H1 (cell line): ENCODE measurements at places on chromosomes 2 and 18. TPM values are rescaled to one million over a fixed set of nuclear protein-coding genes. Genes with fewer than 3 reads are reported as not detected.

DNA sequence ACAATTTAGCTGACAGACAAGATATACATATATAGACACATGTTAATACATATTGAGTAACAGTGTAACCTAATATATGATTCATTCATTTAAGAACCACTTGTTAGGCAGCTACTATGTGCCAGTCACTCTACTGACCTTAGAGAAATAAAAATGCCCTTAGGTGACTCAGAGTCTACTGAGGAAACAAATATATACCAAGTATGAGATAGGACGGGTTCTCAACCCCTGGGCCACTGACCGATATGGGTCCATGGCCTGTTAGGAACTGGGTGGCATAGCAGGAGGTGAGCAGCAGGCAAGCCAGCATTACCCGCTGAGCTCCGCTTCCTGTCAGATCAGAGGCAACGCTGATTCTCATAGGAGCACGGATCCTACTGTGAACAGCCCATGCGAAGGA, 14.8 kb downstream of the STRN start:
- DNase-seq, result no peak

Gene GREB1
- total RNA-seq, result 41.7 and 43.4 TPM in 2 replicates

Gene DYNAP
- total RNA-seq, result 0.15 and 0.22 TPM in 2 replicates

DNA sequence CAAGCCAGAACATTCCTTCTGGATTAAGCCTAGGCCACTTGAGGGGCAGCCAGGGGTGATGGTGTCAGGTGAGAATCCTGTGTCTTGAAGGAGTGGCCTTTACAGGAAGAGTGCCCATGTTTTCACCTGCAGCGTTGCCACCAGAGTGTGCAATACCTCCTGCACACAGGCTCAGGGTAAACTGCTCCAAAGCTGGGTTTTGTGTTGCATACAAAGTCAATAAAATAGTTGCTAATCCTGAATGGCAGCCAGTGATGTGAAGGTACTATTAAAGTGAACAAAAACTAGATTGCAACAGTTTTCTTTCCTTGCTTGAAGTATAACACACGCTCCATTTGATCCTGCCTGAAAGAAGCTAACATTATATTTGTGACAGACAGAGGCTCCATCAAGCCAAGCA, 64.4 kb upstream of the NRP2 start:
- no peak for DNase-seq

DNA sequence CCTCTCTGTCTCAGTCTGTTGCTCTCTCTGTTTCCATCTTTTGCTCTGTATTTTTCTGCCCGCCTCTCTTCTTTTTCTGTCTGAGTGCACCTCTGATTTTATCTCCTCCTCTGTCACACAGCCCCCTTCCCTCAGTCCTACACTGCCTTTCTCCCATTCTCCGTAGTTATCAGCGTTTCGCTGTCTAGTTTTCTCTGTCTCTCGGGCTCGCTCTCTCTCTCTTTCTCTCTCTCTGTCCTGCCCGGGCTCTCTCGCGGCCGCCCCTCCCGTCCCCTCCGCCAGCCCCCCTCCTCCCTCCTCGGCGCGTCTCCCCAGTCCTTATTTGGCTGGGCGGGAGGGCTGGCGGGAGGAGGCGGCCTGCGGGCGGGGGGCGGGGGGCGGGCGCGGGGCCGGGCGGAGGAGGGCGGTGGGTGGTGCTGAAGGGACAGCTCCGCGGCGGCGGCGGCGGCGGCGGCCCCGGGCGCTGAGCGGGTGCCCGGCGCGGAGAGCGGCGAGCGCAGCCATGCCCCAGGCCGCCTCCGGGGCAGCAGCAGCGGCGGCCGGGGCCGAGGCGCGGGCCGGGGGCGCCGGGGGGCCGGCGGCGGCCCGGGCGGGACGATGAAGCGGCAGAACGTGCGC, at the start of gene KCNK3:
Gene KCNK3, plus strand, starts transcription at position 444 of the 618 bp plus-strand sequence. Its CDS starts 154 bp downstream, at position 598.
- no peak for DNase-seq

DNA sequence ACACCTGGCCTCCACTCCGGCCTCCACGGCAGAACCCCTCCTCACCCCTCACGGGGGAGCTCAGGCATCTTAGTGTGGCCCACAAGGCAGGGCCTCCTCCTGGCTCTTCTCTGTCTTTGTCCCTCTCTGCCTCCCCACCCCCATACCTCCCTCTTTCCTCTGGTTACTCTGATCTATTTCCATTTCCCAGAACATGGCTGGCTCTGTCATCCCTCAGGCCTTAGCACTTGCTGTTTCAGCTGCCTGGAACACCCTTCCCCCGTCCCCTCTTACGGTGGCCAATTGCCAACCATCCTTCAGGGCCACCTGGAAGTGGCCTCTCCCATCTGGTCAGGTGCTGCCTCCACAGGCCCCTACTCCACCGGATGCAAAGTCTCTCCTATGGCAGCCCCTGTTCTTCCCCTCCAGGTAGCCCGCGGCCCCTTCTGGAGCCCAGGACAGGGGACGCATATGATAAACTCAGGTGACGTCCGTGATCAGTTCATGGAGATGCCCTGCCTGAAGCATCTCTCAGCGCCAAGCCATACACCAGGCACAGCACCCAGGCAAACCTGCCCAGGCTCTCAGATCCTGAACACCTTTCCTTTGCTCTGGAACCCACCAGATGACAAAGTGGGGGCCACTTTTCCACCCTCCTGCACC, 3.6 kb upstream of the ECEL1 start:
- DNase-seq, result no peak

- DNase-seq, result no peak
Observed at GRCh38 chr2:213234641-213235040, 49.6 kb upstream of the SPAG16 start.

- DNase-seq, result no peak
Observed at GRCh38 chr2:158963071-158963470, 5.4 kb upstream of the TANC1 start.

Gene ST8SIA5
- total RNA-seq, result 6.3 and 7.0 TPM in 2 replicates

Gene EIF2AK2
- total RNA-seq, result 46.3 and 46.9 TPM in 2 replicates

Gene ERBB4
- 0.34 and 0.69 TPM in 2 replicates for total RNA-seq

GRCh38 chr2:225002039-225002655, 40.1 kb downstream of the DOCK10 start:
- DNase-seq, result peak; percentile 57

Gene IL1A
- 0.34 and 0.74 TPM in 2 replicates for total RNA-seq

- no peak for DNase-seq
Observed at GRCh38 chr2:32798829-32799228, 147.9 kb upstream of the LTBP1 start.

Gene RNF25
- 19.6 and 24.7 TPM in 2 replicates for total RNA-seq

Gene ATOH8
- total RNA-seq, result 0.50 and 0.54 TPM in 2 replicates

Gene SKOR2
- 0.11 and 0.21 TPM in 2 replicates for total RNA-seq
